CD4-positive, alpha-beta T cell treated with Interleukin-15 for 4 hours (primary cell): ENCODE measurements at places on chromosomes 3 and 15.

DNA sequence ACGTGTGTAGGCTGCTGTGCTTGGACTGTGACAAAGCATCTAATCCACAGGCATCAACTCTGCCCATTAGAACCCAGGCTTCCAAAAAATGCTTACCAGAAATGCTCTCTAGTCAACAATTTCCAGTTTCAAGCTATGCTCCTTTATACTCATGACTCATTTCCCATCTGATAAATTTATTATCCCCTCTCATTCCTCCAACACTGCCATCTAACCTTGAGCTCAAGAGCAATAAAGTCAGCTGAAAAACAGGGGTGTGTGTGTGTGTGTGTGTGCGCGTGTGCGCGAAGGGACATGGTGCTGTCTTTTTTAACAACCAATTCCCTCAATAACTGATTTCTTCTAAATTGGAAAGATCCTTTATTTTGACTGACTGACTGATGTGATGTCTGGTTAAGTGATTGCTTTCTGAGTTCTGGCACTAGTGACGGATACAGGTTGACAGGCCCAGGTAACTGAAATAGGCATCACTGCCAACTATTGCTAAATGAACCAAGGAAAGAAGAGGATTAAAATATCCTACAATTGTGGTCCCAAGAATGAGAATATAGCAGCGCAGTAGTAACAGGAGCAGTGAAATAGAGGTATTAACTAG, 405.5 kb downstream of the ZNF385D start:
- no peak for DNase-seq

GRCh38 chr15:52870015-52870414, 79.9 kb upstream of the ONECUT1 start:
- DNase-seq = no peak

- DNase-seq = no peak
Observed at GRCh38 chr3:156617781-156618180, 56.6 kb upstream of the TIPARP start.

DNA sequence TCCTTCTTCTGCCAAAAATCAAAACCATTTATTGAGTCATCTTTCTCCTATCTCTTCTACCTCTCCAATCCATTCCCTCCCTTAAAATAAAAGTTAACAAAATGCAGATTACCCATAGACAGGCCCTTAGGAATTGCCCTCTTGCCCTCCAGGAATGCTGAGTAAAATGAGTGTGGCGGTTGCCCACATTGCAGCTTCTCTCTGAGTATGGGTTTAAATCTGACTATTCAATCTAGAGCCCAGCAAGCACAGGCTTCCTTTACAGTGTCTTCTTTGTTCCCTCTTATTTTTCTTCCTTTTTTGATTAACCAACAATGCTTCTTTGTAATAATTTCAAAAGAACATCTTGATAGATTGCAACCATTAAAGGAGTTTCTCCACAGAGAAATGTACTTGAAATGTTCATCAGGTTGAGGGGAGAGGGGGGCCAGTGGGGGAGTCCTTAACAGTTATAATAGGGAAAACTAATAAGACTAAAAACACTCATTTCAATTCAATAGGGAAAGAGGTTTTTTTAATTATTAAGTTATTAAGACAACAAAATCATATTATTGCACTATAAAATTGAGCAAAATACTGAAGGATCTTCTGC, 135.3 kb upstream of the LMCD1 start:
- DNase-seq = no peak

DNA sequence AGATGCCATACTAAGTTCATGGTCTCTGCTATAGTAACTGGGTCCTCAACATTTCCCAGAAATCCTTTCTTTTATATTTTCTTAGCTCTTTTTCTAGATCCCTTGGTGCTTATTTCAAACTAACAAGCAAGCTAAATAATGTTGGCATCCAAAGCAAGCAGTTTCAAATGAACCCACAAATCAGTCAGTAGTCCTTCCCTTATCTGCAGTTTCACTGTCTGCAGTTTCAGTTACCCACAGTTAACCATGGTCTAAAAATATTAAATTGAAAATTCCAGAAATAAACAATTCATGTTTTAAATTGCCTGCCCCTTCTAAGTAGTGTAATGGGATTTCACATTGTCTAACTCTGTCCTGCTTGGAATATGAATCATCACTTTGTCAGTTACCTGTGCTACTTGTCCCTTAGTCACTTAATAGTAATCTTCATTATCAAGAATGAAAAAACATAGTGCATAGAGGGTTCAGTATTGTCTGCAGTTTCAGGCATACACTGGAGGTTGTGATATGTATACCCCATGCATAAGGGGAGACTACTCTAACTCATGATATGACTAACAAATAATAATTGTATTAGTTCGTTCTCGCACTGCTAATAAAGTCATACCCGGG, 633.7 kb downstream of the MECOM start:
- DNase-seq = no peak

GRCh38 chr3:52844290-52844975, 9.6 kb upstream of the MUSTN1 start:
- DNase-seq = no peak

GRCh38 chr3:44280631-44281030, 38.9 kb downstream of the TOPAZ1 start:
- no peak for DNase-seq

DNA sequence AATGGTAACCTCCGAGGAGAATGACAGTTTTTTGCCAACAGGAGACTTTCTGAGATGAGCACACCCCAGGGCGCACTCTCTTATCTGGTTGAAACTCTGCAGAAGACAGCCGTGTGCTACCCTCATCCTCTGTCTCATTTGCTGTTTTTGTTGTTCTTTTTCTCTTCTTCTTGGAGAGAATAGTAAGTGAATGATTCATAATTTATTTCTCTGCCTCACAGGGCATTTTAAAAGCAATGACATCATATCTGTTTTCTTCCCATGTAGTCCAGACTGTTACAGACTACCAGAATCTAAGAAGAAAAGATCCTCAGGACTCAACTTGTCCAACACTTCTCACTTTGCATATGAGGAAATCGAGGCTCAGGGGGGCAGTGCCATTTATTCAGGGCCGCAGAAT, 771.1 kb upstream of the GRM7 start:
- no peak for DNase-seq

DNA sequence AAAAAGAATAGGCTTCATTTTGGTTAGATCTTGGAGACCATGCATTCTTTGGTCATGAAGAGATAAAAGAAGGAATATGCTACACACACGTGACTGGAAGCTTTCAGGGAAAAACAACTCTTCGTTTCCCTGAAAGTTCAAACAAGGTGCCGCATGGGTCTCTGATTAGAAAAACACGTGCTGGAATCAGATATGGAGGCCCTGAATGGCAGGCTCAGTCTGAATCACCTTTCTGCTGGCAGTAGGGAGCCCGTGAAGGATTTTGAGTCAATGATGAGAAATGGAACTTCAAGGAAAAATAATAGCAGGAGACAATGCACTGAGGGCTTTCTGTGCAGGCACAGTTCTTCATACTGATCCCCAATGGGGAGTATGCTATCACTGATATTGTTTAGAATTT, 99.8 kb upstream of the LRRN1 start:
- no peak for DNase-seq

DNA sequence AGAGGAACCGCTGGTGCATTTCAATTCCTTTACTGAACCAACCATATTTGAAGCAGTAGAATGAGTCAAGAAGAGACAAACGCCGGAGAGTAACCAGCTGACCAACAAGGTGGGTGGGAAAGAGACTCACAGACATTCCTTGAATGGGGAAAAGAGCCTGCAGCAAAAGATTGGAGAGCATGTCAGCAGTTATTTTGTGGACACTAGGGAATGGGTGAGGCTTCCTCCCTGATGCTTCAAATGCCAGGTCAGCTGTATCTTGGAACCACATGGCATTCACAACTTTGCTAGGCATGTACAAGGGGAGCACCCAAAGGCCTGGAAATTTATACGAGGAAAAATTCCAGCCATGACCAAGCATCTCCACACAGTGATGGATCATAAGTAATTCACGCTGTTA, 29.9 kb upstream of the ZKSCAN7 start:
- DNase-seq = no peak

DNA sequence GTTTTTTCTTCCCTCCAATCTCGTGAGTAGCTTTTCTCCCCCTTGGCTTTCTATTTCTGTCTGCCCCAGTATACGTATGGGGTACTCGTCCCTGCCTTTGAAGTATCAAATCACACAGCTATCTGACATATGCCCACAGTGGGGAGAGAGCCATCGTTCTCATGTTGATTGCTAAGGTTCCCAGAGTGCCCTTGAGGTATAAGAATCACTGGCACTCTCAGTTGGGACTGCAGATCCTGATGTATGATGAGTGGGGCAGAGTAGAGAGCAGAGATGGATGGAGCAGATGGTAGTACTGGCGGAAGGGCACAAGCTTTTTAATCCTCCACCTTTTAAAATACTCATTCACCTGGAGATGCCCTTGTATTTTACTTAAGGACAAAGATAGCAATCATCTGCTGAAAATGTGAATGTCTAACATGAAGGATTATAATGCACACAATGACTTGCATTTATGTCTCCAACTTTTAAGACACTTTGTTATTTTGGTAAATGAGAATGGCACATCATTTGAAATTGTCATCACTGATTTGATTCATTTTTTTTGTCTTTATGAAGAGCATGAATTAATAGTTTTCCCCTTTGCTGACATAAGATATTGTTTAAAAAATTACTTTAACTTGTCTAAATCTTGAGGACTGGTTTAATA, 239.6 kb downstream of the NR1D2 start:
- DNase-seq = no peak

DNA sequence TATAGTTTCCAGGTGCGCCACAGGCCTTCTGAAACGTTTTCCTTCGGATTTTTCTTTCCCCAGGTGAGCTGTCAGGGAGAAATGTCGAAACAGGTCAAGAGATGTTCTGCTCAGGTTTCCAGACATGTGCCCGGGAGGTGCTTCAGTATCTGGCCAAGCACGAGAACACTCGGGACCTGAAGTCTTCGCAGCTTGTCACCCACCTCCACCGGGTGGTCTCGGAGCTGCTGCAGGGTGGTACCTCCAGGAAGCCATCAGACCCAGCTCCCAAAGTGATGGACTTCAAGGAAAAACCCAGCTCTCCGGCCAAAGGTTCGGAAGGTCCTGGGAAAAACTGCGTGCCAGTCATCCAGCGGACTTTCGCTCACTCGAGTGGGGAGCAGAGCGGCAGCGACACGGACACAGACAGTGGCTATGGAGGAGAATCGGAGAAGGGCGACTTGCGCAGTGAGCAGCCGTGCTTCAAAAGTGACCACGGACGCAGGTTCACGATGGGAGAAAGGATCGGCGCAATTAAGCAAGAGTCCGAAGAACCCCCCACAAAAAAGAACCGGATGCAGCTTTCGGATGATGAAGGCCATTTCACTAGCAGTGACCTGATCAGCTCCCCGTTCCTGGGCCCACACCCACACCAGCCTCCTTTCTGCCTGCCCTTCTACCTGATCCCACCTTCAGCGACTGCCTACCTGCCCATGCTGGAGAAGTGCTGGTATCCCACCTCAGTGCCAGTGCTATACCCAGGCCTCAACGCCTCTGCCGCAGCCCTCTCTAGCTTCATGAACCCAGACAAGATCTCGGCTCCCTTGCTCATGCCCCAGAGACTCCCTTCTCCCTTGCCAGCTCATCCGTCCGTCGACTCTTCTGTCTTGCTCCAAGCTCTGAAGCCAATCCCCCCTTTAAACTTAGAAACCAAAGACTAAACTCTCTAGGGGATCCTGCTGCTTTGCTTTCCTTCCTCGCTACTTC, 3.8 kb downstream of the BHLHE40 start:
- DNase-seq = no peak

- no peak for DNase-seq
Observed at GRCh38 chr3:64620020-64620419, 67.8 kb downstream of the ADAMTS9 start.
